NCI-H460 (cell line): ENCODE measurements at places on chromosomes 2 and 18. TPM values are rescaled to one million over a fixed set of nuclear protein-coding genes. Genes with fewer than 3 reads are reported as not detected.

DNA sequence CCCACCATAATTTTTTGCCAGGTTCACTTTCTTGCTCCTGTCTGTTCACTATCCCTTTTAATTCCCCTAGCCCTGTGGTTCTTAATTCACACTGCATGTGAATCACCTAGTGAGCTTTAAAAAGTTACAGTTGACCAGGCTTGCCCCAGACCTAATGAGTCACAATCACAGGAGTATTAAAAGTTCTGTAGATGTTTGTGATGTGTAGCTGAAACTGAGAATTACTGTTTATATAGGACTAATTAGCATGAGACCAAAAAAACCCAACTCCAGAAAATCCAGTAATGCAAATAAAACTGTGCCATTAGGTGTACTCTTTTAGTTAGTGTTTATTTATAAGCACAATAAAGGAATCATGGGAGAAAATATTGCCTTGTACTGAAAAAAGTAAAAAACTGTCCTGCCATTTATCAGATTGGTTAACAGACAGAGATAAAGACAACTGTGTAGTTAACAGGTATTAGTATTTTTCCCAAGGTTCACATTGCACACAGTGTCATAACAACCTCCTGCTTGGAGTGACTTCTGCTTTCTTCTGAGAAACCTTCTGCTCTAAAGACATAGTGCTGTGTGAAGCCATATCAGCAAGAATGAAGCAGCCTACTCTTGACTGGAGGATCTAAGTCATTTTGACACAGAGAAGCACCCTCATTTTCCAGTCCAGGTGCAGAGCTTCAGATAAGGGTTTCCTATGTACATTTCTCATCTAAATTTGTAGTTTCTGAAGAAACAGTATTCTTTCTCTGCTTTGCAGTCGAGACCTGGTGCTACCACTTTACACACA, 39.0 kb downstream of the VAPA start:
- DNase-seq = no peak

Gene REEP1
- 0.55 TPM in 1 of 2 replicates, not detected in the other for total RNA-seq

Gene CD8B
- not detected in 2 replicates for total RNA-seq

DNA sequence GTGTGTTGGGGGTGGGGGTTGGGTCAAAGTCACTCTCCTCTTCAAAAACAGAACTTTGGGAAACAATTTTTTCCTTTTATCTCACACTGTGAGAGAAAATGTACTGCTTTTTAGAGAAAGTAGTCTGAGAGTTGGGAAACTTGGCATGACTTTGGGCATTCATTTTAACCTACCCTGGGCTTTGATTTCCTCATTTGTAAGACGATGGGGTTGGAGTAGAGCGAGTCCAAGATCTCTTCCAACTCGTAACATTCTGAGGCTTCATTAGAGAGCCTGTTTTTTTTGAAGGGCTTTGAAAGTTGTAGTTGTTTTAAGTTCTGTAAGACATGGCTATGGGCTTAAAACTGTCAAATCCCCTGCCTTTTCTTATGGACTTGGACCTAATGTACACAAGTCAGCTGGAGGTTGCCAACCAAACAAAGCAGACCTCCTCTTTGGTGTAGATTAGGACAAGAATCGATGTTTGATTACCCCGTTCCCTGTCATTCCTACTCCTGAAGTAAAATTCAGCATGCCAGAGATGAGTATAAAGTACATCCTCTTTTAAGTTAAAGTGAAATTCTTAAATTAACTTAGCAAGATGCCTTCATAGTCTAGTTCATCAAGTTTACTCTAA, 8.4 kb downstream of the PHLPP1 start:
- no peak for DNase-seq

GRCh38 chr2:43537137-43537536, 58.7 kb downstream of the THADA start:
- no peak for DNase-seq

DNA sequence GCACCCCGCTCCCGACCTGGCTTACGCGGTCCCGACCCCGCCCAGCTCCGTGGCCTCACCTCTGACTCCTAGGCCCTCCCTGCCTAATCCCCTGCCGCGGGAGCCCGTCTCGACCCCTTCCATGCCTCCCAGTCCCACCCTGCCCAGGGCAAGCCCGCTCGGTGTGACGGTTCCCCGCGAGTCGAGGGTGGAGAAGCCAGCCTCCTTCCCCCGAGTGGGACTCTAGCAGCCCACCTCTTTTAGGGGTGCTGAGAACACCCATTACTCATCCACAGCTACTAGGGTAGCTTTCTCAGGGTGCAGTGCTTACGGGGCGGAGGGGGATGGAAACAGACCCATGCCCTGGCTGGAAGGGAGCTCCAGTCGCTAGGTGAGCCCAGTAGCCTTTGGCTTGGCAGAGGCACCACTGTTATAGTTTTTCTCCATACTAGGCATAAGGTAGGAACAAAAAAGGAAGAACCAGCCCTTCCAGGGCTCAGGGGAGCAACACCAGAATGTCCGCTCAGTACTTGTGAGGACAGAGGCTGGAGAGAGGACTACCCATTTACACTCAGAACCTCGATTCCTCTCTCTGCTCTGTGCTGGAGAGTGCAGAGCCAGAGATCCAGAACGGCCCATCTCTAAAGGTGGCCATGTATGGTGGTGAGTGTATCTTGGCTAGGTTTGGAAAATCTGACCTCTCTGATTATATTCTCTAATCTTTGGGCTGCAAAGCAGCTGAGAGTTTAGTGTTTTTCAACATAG, 606 bp downstream of the AGBL5 start:
- no peak for DNase-seq

DNA sequence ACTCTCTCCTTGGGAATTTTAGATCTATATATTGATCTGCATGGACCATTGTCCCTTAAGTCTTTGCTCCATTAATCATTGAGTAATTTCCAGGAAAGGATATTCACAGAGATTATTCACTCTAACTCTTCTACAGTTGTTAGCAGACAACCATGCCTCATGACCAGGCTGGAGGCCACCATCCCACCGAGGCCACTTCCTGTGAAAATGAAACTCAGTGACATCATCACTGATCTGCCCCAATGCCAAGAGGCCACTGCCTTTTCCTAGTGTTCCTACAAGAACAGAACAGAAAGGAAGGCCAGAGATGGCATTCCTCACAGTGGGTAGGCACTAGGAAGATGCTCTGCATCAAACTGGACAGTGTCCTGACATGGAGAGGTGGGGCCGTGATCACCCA, 161.3 kb downstream of the DTNA start:
- DNase-seq = no peak

Gene USP34
- 80.4 and 107 TPM in 2 replicates for total RNA-seq

GRCh38 chr18:23565916-23566547, 20.3 kb downstream of the NPC1 start:
- no peak for DNase-seq

Gene DDX18
- 99.6 and 106 TPM in 2 replicates for total RNA-seq

DNA sequence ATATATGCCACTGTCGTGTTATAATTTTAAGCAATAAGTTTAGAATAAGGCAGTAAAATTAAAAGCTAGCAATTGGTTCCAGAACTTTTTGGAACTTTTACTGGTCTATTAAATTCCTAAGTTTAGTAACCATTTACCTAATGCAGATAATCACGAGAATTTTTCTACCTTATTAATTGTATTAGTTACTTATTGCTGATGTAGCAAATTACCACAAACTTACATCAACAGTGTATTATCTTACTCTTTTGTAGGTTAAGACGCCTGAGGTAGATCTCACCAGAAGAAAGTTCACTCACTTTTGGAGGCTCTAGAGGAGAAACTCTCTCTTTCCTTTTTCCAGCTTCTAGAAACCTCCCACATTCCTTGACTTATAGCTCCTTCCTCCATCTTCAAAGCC, 14.0 kb upstream of the UBE2E3 start:
- DNase-seq = no peak

GRCh38 chr2:8122520-8122919, 559.3 kb upstream of the ID2 start:
- DNase-seq = no peak
